ENCODE measurements at places on chromosomes 3 and 15. TPM values are rescaled to one million over a fixed set of nuclear protein-coding genes. Genes with fewer than 3 reads are reported as not detected.

Gene REC114
- total RNA-seq, result not detected

Gene MCF2L2
- total RNA-seq, result 18.1 TPM

Gene BNC1
- 1.1 TPM for total RNA-seq

Gene SPTSSB
- total RNA-seq, result 1.9 TPM

Gene STAB1
- total RNA-seq, result 6.3 TPM

Gene SLC22A13
- 1.5 TPM for total RNA-seq

Gene GASK1A
- not detected for total RNA-seq

Gene SCN11A
- total RNA-seq, result 0.78 TPM

Gene PRRT3
- total RNA-seq, result 8.9 TPM

Gene SIDT1
- not detected for total RNA-seq

DNA sequence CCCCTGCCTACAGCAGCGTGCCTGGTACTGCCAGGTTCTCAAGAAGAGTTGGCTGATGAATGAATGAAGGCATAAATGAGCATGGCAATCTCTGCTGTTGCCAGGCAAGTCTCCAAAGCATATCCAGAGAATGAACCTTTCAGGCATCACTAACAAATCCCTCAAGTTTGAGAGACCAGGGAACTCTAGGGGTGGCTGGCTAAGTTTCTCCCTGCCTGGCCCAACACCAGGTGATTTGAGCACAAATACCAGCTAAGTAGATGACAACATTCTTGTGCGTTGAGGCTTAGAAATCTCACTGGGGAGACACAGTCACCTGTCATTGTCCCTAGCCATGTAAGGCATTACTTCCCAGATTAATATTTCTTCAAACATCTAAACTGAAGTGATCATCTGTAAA lies 81.4 kb upstream of the PTX3 start:
- DNase-seq, result no peak

GRCh38 chr3:11226042-11226370 lies 46.2 kb upstream of the ATG7 start:
- no peak for DNase-seq

DNA sequence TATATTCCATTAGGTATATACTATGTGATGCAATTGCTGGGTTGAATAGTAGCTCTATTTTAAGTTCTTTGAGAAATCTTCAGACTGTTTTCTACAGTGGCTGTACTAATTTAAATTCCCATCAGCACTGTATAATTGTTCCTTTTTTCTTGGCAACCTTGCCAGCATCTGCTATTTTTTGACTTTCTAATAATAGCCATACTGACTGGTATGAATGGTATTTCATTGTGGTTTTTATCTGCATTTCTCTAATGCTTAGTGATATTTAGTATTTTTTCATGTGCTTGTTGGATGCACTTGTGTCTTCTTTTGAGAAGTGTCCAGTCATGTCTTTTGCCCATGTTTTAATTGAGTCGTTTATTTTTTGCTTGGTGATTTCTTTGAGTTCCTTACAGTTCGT lies 145.1 kb upstream of the PLSCR5 start:
- DNase-seq, result no peak

DNA sequence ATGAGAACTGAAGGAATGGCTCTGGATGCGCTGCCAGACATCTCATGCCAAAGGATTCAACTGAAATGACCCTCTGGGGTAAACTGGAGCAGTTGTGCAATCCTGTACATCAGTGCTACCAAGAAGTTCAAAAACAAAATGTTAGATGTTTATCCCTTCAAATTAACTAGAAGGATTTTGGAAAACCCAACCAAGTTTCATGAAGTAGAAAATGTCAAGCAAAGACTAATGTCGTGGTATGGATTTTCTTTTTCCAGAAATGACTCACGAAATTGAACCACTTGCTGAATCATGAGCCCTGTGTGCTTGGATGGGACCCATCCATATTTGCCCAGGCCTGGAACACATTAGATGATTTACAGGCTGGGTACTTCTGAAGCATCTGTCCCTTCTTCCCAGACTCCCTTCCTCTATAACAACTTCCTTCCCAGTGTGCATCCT lies 101.6 kb downstream of the LRTM1 start:
- DNase-seq, result no peak

GRCh38 chr3:177813322-177813721 lies 616.0 kb upstream of the TBL1XR1 start:
- no peak for DNase-seq

DNA sequence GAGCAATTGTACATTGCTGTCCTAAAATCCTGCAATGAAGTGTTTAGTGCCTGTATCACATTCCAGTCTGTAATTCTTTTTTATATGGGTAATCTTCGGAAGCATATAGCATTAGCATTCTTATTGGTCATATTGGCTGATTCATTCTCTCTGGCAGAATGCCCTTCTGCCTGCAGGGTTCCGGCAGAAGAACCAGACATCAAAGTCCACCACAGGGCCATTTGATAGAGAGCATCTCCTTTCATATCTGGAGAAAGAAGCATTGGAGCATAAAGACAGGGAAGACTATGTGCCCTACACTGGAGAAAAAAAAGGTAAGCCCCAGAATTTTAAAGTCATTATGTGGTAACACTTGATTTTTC lies 39.6 kb downstream of the TMOD3 start:
- DNase-seq, result no peak

- no peak for DNase-seq
Measured at GRCh38 chr3:65070968-65071367, 383.2 kb upstream of the ADAMTS9 start.

DNA sequence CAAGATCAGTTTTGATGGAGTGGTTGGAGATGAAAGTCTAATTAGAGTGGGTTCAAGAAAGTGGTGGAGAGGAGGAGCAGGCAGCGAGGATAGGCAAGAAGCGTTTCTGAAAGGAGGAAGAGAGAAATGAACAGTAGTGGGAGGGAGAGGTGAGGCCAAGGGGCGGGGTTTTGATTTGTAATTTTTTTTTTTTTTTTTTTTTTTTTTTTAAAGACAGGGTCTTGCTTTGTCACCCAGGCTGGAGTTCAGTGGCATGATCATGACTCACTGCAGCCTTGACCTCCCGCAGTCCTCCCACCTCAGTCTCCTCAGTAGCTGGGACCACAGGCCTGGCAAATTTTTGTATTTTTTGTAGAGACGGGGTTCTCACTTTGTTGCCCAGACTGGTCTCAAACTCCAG lies 36.6 kb downstream of the MRAS start:
- DNase-seq, result no peak

- peak; percentile 8 for DNase-seq
Measured at GRCh38 chr15:70035051-70035718, 62.5 kb downstream of the TLE3 start.

- DNase-seq, result no peak
Measured at GRCh38 chr3:168187233-168187632, 91.5 kb upstream of the GOLIM4 start.

DNA sequence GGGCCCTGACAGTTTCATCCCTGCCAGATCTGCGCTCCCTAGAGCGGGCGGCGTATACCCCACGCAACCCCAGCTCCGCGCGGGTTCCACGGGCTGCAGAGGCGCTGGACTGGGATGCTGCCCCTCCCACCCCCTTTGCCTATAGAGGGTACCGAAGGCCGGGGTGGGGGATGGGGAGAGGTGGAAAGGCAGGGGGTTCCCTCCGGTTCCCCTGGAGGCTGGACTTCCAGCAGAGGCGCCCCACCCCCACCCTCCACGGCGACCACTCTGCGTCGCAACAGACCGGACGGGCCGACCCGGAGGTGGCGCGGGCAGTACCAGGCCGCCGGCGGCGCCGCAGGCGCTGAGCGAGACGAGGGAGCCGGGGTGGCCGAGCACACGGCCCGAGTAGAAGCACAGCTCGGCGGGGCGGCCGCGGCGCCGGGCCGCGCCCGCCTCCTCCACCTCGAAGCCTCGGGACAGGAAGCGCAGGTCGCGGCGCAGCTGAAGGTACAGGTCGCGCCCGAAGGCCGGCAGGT lies 995 bp downstream of the ADAMTS17 start:
- peak; percentile 30 for DNase-seq
